Stimulated activated CD4-positive, alpha-beta T cell treated with anti-CD3 and anti-CD28 coated beads, Interleukin-12 subunit alpha, Interleukin-12 subunit beta, amount 100 ng/mL, for 24 hours (primary cell): ENCODE measurements at places on chromosomes 4 and X.

GRCh38 chr4:66229885-66230284, 559.6 kb upstream of the EPHA5 start:
- no peak for DNase-seq

DNA sequence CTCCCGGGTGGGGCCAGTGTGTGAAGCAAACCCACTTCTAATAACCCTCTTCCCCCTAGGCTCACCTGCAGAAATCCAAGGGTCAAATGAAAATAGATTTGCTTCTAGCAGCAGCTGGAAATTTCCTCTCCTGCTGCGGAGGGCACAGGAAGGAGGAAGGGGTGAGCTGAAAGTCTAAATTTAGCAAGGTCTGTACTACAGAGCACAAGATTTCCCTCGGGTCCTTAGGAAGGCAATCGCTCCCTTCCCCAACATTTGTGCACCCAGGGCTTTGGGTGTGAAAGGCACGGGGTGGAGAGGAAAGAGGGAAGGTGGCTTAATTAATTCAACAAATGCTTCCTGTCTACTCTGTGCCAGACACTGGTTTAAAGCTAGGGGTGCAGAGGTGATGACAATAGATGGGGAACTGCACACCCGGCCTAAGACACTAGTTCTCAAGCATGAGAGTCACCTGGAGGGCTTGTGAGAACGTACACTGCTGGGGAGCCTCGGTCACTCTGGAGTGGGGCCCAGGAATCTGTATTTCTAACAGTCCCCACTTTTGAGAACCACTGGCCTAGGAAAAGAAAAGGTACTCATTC, 204.4 kb downstream of the NSUN7 start:
- no peak for DNase-seq

DNA sequence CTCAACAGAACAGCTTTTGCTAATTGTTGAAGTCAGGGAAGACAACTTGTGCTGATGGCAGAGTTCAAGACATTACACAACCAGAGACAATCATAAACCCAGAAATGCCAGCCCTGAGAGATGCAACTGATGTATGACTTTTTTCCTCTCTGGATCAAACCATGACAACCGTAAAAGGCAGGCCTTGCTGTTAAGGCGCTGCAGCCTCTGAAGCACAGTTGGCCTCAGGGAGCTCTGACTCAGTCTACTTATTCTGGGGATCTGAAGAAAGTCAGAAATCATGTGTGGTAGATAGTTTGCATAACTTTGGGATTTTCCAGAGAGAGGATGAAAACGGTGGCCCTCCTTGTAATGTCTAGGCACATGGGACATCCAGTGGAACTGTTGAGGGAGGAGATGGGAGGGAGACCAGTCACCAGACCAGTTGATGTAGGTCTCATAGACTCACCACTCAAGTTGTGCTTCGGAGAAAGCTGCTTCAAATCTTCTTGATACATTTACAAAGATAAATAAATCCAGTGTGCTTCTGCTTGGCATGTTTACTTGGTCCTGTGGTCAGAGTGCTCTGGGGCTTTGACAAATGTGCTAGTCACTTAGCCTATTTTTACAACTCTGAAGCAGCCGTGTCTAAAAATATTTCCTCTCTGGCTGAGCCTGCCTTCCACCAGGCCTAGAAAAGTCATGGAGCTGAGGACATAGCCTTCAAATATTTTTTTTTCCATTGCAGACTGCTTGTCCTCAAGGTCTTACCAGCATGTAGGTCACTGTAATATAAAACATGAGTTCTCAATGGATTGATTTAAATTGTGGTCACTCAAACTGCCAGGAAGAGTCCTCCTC, 7.5 kb downstream of the HADH start:
- no peak for DNase-seq

GRCh38 chr4:80710748-80711451, 319.6 kb upstream of the BMP3 start:
- no peak for DNase-seq
